ENCODE measurements at places on chromosomes 12 and 14.

DNA sequence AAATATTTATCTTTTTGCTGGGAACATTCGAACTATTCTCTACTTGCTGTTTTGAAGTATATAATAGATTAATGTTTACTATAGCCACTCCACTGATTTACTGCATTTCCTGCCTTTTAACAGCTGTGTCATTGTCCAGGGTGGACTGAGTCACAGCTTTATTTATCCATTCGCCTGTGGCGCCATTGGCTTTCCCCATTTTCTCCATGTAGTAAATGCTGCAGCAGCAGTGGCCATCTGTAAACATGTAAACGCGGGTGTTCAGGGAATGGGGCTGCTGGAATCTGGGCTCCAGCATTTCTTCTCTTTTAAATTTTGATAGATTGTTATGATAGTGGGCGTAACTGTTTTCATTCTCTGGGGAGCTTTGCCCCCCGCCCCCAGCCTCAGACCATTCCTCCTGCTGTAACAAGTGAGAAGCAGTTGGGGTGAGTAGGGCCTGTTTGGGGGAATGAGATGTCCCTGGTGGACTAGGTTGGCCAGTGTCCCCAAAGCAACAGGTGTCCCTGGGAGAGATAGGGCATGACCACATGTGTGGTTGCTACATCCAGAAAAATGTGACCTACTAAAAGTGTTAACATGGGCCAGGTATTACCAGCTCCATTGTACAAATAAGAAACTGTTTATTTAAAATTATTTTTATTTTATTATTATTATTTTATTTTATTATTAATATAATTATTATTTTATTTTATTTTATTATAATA, 32.9 kb downstream of the RIN3 start:
- ATAC-seq = no peak

DNA sequence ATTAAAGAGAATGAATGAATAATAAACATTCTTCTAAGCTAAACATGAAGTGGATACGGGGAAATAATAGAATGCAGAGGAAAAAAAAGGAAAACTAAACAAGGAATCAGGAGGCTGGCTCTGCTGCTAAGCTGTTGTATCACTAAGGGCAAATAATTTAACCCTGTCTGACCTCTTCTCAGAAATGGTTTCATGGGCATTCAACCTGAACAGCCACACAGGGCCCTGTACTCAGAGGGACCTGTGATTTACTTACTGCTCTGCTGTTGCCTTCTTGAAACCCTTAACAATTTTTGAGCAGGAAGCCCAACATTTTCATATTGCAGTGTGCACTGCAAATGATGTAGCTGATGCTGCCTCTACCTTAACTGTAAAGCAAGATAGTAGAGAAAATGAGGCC, 14.2 kb upstream of the PLEKHA5 start:
- ATAC-seq = no peak

DNA sequence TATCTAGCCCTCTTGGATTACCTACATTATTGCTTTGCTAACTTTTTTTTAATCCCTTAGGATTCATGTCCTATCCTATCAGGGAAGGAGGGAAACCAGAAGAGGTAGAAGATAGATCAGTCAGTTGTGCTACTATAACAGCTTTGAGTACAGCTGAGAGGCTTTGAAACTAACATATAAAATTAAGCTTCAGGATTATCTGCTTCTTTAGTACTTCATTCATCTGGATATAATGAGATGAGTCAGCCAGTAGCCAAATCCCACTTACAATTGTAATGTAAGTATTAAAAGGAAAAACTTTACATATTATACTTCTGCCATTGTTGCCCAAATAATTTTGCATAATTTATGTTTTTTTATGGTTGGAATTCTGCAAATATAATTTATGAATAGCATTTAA, 33.4 kb upstream of the ANO6 start:
- no peak for ATAC-seq

DNA sequence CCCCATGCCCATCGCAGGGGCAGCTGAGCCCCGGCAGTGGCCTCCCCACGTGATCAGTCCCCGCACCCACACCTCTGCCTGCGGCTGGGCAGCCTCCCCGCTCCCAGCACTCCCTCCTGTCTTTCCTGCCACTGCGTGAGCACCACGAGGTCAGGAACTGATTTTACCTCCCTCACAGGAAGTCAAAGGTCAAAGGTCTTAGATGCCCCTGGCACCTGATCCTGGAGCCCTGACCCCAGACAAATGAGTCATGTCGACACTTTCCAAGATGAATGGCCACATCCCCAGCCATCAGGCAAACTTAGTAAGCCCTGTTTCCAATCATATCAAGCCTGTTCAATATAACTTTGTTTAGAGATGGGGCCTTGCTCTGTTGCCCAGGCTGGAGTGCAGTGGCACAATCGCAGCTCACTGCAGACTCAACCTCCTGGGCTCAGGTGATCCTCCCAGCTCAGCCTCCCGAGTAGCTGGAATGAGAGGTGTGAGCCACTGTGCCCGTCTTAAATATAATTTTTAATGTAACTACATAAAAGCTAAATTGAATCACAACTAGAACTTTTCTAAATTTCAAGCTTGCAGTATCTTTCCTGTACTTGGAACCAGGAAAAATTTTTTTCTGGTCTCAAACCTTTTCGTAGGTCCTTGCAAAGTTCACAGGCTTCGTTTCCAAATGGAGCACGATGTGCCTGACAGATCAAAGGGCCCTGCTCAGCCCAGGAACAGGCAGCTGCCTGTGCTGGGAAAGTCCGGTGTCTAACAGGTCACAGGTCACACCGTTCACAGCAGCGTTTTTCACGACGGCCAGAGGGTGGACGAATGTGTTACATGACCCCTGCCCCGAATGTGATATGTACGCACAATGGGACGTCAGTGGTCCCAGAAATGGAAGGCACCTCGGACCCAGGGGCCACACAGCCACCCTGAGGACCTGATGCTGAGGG, 1.9 kb downstream of the LRCOL1 start:
- ATAC-seq = no peak

DNA sequence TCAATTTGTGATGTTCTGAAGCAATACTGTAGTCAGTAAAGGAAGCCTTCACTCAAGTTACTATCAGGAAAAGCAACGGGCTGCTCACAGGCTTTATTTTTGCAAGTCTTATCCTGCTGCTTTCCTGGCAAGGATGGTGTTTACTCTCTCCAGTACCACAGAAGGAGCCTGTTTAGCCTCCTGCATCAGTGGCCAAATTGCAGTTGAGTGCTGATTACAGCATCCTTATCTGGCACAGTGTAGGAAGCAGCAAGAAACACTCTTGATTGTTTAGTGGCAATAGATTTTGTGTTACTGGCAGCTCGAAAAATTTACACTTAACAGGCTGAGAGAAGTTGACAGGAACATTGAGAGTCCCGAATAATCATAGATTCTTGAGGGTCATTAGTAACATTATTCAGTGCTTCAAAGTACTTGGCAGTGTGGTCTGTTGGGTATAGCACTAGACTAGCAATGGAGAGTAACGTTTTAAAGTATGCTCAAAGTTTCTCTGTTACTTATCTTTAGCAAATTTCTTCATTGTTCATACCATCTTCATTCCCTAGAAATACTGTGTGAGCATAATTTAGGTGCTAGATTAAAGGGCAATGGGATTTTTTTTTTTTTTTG, 11.7 kb downstream of the TULP3 start:
- no peak for ATAC-seq

Measured in stimulated activated memory B cell treated with anti-CD40 and anti-IgM and Interleukin-4, amounts not matched to agents 10 μg/mL and 1 μg/mL and 100 μg/mL, for 72 hours (primary cell).